ENCODE measurements at places on chromosomes 1 and 21. TPM values are rescaled to one million over a fixed set of nuclear protein-coding genes. Genes with fewer than 3 reads are reported as not detected.

DNA sequence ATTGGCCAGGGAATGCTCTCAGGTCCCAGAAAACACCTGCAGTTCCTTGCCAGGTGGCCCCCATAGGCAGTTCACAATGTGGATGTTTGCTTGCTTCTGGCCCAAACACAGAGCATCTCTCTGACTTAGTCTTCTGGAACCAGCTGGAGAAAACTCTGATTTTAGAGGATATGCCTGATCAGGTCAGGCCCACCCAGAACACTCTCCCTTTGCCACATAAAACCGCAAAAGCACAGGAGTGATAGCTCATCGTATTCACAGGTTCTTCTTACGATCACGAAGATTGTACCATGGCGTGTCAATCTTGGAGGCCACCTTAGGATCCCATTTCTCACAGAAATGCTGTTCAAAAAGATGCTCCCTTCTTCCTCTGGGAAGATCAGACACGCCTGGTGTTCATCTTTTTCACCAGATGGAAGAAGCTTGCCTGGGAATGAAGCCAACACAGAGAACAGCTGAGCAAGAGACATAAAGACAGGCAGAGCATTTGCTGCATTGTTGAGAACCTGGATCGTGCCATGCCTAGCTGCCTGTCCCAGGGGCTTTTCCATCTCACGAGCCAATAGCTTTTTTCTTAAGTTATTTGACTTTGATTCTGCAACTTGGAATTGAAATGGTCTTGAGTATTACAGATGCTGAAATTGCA is 11.6 kb upstream of the CD247 start:
- no peak for DNase-seq

DNA sequence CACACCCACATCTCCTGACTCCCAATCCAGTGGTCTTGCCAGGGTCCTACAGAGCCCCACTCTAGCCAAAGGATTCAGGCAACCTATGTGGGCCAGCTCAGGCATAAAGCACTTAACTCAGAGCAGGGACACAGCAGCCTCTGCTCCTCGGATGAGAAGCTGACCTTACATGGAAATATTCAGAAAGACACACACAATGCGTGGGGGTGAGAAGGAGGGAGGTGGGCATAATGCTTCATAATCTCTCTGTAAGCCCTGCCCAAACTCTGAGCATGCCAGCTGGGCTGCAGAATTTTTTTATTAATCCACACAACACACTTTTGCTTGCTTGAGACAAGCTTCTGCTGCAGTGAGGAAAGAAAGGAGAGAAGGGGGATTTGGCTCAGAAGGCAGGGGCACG is 21.6 kb downstream of the KCND3 start:
- no peak for DNase-seq

DNA sequence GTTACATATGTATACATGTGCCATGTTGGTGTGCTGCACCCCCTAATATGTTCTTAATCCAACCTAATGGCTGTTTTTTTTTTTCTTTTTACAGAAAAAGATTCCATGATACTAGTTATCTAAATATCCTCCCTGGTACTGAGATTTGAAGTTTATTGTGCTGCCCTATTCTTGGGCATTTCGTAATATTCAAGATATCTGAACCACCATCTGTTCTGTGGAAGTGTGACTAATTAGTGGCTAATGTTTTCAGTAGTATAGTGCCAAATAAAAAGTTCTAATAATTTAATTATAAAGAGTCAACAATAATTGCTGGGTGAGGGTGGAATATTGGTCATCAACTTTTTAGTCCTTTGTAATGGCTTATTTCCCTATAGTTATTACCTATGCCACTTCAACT is 217.5 kb downstream of the GABPA start:
- DNase-seq, result no peak

GRCh38 chr1:214251354-214251753 is 29.6 kb upstream of the SMYD2 start:
- DNase-seq, result no peak

The OPRD1 gene
- total RNA-seq, result not detected

The SPRR2F gene
- not detected for total RNA-seq
